ENCODE measurements at places on chromosomes 3 and 15.

GRCh38 chr3:31300456-31301443, 232.0 kb upstream of the STT3B start:
- no peak for DNase-seq

DNA sequence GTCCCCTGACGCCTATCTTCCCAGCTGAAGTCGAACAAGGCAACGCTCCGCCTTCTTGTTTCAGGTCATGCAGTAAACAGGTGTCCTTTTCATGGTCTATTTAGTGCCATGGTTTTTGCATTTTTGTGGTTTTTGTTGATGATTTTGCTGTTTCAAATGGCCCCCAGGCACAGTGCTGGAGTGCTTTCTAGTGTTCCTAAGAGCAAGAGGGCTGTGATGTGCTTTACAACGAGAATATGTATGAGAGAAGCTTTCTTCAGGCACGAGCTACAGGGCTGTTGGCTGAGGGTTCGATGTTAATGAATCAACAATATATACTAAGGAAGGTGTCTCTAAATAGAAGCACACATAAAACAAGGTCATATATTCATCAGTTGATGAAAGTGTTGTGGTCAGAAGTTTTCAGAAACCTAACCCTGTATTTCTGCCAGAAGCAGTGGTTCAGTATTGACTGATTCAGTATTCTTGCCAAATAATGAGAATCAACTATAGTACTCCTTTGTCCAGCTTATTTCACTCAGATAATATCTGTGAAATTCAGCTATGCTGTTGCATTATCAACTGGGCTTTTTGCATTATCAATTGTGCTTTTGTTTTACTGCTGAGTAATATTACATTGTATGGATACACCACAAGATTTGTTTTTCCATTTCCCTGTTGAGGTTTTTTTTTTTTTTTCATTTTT, 18.5 kb downstream of the LIMD1 start:
- no peak for DNase-seq

- DNase-seq = no peak
Observed at GRCh38 chr3:132346841-132347736, 29.9 kb downstream of the ACP3 start.

DNA sequence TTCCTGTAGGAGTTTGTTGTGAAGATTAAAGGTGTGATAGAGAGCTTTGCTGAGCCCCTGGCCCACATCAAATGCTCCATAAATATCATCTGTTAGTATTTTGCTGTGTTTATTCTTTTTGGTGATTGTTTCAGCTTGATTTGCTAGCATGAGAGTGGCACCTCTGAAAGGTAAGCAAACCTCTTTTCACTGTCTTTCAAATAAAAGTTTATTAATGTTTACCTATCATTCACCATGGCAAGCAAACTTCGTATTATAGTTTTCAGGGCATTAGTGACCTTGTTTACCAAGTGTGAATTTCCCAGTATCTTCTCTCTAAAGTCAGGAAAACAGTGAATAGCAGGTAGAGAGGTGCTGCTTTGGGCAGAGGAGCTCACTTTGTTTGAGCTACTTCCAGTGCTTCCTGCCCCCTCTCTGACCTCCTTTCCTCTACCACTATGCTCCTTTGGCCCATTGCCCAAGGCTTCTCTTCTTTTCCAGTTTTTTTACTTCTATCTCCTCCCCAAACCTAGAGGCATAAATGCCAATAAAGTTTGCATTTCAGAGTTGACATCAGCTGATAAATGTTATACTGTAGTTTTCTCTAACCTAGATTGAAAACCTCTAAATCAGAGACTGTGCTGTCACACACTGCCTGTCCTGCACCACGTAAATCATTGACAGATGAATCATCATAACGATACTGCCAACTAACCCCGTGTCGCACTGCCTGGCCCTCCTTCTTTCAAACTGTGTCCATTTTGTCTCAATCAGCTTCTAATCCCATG, 569.0 kb downstream of the TUSC7 start:
- DNase-seq = no peak

- DNase-seq = no peak
Observed at GRCh38 chr15:41596972-41597371, 38.0 kb downstream of the TYRO3 start.

DNA sequence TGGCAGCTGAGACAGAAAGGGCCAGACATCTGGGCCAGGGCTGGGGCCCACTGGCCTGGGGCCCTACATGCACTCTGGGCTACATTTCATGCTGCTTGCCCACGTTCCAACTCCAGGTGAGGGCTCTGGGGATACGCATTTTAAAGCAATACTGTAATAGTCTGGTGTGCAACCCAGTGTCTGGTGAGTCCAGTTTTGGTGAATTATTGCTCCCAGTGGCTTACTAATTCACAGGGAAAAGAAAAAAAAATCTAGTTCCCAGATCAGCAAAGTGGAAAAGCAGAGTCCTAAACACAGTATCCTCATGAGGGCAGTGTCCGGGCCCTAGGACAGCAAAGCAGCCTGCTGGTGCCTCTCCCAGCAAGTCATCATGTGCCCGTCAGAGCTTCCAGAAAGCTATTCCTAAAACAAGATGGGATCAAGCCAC, 82.4 kb downstream of the CCNL1 start:
- no peak for DNase-seq

DNA sequence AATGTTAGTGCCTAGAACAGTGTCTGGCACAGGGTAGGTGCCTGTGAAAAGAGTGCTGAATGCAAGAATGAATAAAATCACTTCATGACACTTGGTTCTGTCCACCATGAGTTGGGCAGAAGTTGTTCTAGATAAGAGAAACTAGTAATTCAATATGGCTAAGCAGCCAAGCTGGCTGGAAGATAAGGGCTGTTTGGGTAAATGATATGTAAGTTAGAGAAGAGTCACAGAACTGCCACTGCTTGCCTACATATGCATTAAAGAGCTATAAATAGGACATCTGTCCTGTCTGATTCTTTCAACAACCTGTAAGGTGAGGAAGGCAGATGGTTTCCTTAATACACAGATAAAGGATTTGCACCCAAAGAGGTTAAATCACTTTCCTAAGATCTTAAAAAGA, 13.1 kb downstream of the MTMR10 start:
- no peak for DNase-seq

- no peak for DNase-seq
Observed at GRCh38 chr3:127480196-127480954, 110.2 kb downstream of the TPRA1 start.

DNA sequence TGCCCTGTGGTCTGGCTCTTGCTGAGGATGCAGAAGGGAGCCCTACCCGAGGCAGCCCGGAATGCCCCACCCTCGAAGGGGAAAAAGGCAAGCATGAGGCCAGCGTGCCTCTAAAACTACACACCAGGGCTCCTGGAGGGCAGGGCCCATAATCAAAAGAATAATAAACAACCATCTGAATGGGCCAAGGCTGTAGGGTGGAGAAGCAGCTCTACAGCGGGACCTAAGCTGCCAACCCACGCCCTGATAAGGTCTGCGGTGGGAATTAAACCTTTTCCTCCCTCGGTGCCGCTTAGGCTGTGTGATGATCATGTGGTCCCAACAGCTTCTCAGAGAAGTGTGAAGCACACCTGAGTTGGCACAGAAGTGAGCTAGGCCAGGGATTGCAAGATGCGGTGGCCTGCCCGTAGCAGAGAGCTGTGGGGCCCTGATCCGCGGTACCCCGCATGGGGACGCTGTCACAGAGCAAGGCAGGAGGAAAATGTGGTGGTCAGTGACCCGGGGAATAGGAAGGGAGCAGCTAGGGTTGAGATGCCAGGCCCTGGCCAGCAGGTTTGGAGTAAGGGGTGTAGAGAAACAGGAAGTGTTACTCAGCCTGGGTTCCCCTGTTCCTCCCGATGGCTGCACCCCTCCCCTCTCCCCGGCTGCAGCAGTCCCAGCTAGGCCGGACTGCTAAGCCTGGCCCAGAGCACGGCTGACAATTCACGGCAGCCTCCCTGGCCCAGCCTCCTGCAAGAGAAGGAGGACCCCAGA, 1.1 kb upstream of the C15orf62 start:
- DNase-seq = no peak

DNA sequence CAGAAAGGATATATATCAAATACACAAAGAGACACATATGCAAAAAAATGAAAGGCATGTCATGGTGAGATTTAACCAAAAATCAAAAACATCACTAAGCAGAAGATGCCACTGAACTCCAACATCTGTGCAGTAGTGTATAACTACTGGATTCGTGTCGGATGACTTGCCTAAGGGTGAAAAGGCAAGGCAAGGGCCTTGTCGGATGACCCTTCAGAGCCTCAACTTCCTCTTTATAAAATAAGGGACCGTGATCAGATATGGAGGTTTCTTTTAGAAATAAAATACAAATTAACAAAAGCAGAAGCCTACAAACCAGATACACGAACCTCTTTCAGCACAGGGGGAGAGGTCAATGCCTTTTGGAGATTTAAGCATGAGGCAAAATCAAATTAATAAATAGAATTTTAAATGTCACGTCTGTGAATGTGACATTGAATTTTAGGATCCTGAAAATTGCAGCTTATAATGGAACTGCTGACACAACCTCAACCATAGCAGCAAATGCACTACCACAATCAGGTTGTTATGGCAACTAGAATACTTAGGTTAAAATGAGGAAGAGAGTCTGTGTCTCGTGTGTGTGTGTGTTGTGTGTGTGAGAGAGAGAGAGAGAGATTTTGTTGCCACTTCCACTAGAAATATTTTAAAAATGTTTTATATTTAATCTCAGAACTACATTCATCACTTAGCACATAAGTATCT, 8.3 kb upstream of the CHRM5 start:
- DNase-seq = no peak

DNA sequence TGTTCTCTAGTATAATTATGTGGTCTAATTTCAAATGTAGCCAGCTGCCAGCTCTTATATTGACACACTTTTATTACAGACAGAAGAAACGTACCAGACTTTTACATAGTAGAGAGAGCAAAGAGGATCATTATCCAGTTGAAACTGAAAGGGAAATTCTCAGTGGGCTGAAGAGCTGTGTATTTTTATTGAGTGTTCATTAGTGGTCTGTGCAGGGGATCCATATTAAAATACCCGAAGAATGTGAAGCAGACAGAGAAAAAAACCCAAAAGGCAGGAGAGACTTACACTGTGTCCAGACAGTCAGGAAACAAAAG, 41.3 kb downstream of the MYRIP start:
- no peak for DNase-seq

DNA sequence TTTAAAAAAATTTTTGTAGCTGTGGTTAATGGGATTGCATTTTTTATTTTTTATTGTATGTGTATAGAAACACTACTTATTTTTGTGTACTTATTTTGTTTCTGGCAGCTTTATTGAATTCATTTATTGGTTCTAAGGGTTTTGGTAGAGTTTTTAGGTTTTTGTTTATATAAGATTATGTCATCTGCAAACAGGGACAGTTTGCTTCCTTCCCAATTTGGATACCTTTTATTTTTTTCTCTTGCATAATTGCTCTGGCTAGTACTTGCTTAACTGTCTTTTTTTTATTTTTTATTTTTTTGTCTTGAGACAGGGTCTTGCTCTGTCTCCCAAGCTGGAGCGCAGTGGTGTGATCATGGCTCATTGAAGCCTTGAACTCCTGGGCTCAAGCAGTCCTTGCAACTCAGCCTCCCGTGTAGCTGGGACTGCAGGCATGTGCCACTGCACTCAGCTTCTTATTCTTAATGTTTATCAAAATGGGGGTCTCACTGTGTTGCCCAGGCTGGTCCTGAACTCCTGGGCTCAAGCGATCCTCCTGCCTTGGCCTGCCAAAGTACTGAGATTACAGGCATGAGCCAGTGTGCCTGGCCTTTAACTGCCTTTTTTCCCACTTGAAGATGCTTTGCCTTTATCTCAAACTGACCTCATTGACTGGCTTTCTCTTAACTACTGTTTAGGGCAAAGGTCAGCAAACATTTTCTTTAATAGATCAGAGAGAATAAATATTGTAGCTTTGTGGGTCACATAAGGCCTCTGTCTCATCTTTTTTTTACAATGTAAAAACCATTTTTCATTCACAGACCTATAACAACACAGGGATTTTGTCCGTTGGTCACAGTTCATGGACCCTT, 8.6 kb downstream of the TFG start:
- DNase-seq = no peak

DNA sequence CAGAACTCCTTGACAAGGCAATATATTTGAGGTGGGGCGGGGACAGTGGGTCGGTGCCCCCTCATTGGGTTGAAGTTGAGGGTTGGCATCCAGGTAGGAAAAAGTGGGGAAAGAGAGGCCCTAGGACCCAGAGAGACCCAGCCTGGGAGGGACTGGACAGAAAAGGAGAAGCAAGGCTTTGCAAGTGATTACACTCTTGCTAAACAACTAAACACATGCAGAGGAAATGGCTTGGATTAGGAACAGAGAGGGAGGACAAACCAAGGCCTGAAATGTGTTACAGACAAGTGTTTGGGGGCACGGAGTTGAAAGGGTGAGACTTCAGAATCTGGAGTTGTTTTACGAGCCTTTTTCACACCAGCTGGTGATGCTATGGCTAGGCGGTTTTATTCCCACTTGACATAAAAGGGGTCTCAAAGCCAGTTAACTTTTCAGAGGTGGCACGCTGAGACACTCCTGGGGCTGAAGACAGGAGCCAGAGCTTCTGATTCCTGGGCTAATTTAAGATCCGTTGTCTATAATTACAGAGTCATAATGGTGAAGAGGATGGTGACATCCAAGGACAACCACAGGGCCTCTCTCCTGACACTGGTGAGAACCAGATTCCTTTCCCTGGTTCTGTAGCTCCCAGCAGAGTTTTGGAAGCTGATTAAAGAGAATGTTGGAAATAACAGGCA, 7.7 kb upstream of the KCTD6 start:
- no peak for DNase-seq

- no peak for DNase-seq
Observed at GRCh38 chr15:64426845-64427465, 33.4 kb upstream of the ZNF609 start.

DNA sequence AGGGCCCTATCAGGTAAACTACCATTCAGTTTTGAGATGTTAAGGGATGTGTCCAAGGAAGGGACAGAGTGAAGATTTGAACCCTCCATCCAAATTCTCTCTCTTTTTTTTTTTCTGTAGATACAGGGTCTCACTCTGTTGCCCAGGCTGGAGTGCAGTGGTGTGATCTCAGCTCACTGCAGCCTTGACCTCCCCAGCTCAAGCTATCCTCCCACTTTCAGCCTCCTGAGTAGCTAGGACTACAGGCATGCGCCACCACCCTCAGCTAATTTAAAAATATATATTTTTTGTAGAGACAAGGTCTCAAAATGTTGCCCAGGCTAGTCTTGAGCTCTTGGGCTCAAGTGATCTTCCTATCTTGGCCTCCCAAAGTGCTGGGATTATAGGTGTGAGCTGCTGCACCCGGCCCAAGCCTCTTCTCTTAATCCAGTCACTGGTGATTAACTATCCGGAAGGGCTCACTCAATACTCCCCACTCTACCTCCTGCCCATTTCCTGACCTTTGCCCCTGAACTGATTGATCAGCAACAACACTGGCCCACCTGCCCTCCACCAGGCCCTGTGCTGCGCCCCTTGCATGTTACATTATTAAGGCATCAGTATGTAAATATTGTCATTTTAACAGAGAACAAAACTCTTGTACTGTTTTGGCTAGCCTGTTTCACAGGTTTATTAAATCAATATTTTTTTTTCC, 164.7 kb downstream of the CTNNB1 start:
- no peak for DNase-seq

- DNase-seq = no peak
Observed at GRCh38 chr3:74722211-74722610, 107.8 kb upstream of the CNTN3 start.
